ENCODE measurements at places on chromosomes 7 and 10. TPM values are rescaled to one million over a fixed set of nuclear protein-coding genes. Genes with fewer than 3 reads are reported as not detected.
A peak's percentile ranks its signal among the peaks of the same experiment; 100 is the strongest.

GIMAP4 gene
- 335 TPM for total RNA-seq

HABP2 gene
- total RNA-seq, result not detected

LLCFC1 gene
- not detected for total RNA-seq

GRCh38 chr7:26698806-26699205 is 165.6 kb downstream of the SKAP2 start:
- H3K4me1 ChIP-seq, result peaks cover 4% of the 10 kb centered on the region
- peaks cover 17% of the 10 kb centered on the region for H3K27me3 ChIP-seq
- no peak for DNase-seq
- H3K27ac ChIP-seq, result no peak overlapping the region

GRCh38 chr7:138429577-138430250 is 30.3 kb upstream of the TRIM24 start:
- no peak overlapping the region for H3K27ac ChIP-seq
- no peak overlapping the region for H3K4me3 ChIP-seq
- no peaks in the 10 kb centered on the region for H3K27me3 ChIP-seq
- H3K36me3 ChIP-seq, result peaks cover 8% of the 10 kb centered on the region
- DNase-seq, result no peak

GRCh38 chr7:116792813-116793212 is 69.6 kb upstream of the CAPZA2 start:
- H3K27ac ChIP-seq, result no peak overlapping the region
- no peak overlapping the region for H3K4me3 ChIP-seq

DNA sequence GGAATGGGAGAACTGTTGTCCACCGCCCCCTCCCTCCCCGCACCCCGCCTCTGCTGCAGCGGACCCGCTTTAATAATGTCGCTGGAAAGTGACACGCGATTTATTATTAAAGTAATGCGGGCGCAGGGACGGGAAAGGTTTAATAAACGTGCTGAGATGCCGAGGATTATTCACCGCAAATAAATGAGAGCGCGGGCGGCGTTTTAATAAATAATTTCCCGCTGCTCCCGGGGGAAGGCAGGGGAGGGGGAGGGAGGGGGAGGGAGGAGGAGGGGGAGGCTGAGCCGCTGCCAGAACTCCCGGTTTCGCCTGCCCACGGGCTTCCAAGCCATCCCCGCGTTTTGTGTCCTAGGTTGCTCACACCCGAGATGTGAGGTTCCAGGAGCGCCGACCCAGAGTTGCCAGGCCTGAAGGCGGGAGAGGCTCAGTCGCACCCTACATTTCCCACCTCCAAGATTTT is 5.1 kb downstream of the KAZALD1 start:
- peak overlapping the region; percentile 76 for H3K4me3 ChIP-seq
- no peak overlapping the region for H3K27ac ChIP-seq
- no peaks in the 10 kb centered on the region for H3K36me3 ChIP-seq

DNA sequence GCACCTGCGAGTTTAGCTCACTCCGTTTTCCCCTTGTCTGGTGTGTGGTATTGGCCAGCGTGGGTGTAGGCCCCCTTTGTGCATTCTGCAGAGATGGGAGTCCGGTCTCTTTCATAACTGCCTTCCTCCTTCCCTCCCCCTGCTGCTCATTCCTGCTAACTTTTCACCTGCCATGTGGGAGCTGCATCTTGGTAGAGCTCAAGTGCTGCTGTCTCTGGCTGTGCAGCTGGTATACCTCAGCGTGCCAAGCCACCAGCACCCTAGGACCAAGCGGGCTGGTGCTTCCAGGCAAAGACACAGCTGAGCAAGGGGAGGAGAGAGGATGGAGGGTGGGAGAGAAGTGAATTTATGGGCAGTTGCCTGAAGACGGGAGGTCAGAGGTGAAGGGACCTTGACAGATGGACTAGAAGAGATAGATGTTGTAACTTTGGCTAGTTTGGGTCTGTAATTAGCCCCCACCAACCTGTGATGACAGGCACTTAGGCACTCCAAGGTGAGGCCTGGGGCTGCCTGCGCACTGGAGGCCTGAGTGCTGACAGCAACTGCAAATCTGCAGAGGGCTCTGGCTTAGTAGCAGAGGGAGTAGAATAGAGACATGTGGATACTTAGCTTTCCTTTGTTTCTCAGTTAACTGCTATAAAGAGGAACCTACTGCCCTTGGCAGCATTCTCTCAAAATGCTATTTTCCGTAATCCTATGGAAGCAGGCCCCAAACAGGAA is 148.8 kb upstream of the AGK start:
- no peak for DNase-seq
- H3K36me3 ChIP-seq, result no peaks in the 10 kb centered on the region
- no peak overlapping the region for H3K27ac ChIP-seq
- peaks cover 6% of the 10 kb centered on the region for H3K27me3 ChIP-seq
- H3K4me1 ChIP-seq, result no peaks in the 10 kb centered on the region
- H3K4me3 ChIP-seq, result no peak overlapping the region

DNA sequence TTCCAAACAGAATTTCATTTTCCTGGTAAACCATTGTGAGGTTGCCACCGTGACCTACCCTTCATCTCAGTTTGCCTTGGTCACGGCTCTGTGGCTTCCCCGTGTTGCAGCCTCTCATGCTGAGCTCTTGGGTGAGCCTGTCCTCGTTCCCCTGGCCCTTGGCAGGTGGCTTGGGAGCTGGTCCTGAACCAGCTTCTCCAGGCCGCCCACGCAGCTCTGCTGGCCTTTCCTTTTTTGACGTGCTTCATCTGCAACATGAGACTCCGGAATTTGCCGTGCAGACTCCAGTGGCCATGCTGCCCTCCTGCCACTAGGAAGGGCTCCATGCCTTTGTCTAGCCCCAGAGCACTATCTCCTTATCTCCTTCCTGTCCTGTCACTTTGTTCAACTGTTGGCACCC is 93.0 kb upstream of the NPS start:
- no peaks in the 10 kb centered on the region for H3K4me1 ChIP-seq
- no peak overlapping the region for H3K4me3 ChIP-seq
- H3K27ac ChIP-seq, result no peak overlapping the region
- DNase-seq, result no peak

DNA sequence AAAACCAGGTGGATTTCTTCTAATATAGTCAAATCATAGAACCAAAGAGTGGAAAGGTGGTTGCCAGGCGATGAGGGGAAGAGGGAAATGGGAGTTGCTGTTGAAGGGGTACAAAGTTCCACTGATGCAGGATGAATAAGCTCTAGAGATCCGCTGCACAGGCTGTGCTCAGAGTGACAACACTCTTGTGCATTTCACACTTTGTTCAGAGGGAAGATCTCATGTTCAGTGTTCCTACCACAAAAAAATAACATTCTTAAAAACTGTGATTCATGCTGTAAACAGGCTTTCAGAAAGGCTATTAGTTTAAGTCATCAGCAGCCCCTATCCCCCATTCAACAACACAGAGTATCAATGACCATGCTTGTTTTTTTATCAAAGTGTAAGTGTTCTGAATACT is 213.8 kb downstream of the COBL start:
- H3K4me3 ChIP-seq, result no peak overlapping the region
- no peak overlapping the region for H3K27ac ChIP-seq
- H3K27me3 ChIP-seq, result peaks cover 2% of the 10 kb centered on the region
- H3K4me1 ChIP-seq, result no peaks in the 10 kb centered on the region
- no peak for DNase-seq
